ENCODE measurements at places on chromosomes 11 and 22. TPM values are rescaled to one million over a fixed set of nuclear protein-coding genes. Genes with fewer than 3 reads are reported as not detected.
A peak's percentile ranks its signal among the peaks of the same experiment; 100 is the strongest.

MSANTD4 gene
- 4.4 TPM for polyA plus RNA-seq

IPO7 gene
- polyA plus RNA-seq: 59.4 TPM

PES1 gene
- 65.1 TPM for polyA plus RNA-seq

MGAT3 gene
- polyA plus RNA-seq: 0.04 TPM

GPR83 gene
- 0.11 TPM for polyA plus RNA-seq

OR10D3 gene
- not detected for polyA plus RNA-seq

KCNJ1 gene
- polyA plus RNA-seq: not detected

CD3D gene
- polyA plus RNA-seq: 7.2 TPM

DNA sequence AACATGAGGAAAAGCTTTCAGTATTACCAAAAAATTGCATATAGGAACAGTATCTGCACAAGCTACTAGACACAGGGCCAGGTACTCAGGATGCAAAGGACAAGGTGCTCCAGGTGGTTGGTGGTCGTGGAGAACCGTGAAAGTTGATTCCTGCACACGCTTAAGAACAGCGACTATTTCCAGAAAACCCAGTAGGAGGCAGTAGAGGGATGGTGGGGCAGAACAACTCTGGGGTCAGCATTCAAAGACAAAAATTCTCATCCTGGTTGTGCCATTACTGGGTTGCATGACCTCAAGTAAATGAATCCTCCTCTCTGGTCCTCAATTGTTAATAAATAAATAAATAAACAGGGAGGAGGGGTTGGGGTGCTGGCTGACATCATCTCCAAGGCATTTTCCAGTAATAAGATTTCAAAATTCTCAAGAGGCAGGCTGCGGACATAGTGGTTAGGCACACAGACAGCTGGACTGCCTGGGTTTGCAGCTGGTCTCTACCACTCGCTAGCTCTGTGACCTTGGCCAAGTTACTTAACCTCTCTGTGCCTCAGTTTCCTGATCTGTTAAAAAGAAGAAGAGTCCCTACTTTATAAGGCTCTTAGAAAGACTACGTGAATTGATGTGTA is 89.6 kb downstream of the ISX start:
- no peak for DNase-seq

DNA sequence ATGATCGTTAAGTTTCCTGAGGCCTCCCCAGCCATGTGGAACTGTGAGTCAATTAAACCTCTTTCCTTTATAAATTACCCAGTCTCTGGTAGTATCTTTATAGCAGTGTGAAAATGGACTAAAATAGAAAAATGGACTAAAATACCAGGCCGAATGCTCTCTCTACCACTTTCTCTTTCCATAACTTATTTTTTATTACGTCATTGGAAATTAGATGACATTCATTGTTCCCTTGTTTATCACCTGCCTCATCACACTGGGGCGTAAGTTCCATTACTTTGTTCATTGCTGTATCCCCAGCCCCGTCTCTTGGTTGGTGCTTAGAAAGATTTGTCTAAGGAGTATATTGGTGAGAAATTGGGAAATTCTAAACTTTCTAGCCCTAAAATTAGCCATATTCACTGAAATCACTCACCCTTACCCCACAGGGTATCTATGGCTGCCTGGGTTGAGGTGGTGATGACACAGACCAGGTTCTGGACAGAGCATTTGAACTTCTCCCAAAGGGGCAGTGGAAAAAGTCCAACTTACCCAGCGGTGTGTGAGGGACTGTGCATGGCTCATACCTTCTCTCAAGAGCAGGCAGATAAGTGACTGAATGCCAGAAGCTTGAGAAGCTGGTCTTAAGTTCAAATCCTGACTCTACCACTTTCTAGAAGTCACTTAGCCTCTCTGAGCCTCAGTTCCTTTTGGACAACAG is 50.9 kb upstream of the TP53I11 start:
- DNase-seq: no peak

GRCh38 chr22:22733881-22734373 is 89.5 kb downstream of the GGTLC2 start:
- no peak for DNase-seq

- no peak for DNase-seq
These were observed 138.8 kb downstream of the ARHGAP20 start for GRCh38 chr11:110573411-110573810.

DNA sequence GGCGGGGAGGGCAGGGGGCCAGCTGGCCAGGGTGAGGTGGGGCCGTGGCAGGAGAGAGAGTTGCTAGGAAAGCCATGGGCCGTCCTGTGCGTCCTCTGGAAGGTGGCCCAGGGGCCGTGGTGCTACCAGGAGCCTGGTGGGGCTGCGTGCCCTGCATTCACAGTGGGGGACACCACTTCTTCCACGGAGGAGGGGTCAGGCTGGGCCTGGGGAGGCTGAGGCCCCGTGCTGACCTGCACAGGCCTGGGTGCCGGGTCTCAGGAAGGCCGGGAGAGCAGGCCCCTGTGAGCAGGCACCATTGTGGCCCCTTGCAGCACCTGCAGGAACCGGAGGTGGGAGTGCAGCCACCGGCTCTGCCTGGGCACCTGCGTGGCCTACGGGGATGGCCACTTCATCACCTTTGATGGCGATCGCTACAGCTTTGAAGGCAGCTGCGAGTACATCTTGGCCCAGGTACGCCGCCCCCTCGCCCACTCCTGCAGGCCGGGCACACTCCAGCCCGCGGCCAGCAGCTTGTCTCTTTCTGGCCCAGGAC is 12.0 kb downstream of the MUC5B start:
- DNase-seq: no peak

GRCh38 chr11:23097891-23098290 is 237.6 kb upstream of the CCDC179 start:
- no peak for DNase-seq

- no peak for DNase-seq
These were observed 825 bp downstream of the SLC1A2 start for GRCh38 chr11:35418282-35419183.

GRCh38 chr11:62919898-62920640 is 1.1 kb downstream of the CHRM1 start:
- no peak for DNase-seq

- DNase-seq: no peak
These were observed 81.8 kb upstream of the SYN3 start for GRCh38 chr22:33139937-33140336.

- no peak for DNase-seq
These were observed 19.7 kb upstream of the NUP160 start for GRCh38 chr11:47867823-47868222.

- DNase-seq: no peak
These were observed 312.7 kb upstream of the B3GAT1 start for GRCh38 chr11:134724779-134725140.

DNA sequence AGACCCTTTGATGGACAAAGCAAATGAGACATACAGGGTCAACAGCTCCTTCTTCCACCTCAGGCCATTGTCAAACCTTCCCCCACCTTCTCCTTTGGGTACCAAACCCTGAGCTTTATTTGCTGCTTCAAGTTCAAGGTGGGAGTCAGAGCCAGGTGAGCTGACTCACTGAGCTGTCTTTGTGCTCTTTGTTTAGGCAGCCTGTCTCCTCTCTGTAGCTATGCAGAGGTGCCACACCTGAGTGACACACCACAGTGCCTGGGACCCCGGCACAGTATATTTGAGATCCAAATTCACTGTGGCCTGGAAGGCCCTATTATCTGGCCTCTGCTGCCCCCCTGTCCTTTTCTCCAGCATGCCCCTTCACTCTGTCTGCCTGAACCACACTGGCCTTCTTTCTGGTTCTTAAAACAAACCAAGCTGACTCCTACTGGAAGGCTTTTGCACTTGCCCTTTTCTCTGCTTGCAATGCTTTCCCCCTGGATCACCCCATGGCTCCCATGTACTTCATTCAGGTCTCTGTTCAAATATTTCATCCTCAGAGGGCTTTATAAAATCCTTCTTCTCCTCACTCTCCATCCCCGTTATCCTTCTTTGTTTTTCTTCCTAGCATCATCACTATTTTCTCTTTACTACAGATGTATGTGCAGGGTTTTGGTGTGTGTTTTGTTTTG is 16.1 kb downstream of the LMO2 start:
- no peak for DNase-seq

DNA sequence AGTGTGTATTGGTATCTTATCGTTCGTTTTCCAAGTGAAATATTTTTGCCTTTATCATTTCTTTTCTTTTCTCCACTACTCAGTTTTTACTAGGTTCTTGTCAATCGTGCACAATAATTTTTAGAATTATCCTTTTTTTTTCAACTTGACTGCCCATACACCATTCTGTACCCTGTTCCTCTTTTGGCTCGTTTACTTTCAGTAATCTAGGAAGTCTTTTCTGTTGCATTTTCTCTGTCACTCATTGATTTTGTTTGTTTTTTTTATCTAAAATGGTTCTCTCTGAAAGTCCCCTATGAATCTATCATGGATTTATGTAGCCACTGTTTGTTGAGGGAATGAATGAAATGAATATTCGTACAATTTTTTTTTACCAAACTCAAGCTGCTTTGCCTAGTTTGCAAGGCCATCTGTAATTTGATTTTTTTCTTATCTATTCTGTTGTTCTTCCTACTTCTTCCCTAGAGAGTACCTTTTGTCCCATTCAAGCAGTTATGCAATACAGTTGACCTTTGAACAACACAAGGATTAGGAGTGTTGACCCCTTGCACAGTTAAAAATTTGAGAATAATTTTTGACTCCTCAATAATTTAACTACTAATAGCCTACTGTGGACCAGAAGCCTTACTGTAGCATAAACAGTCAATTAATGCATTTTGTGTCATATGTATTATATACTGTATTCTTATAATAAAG is 166.3 kb downstream of the TMEM135 start:
- peak; percentile 46 for DNase-seq

DNA sequence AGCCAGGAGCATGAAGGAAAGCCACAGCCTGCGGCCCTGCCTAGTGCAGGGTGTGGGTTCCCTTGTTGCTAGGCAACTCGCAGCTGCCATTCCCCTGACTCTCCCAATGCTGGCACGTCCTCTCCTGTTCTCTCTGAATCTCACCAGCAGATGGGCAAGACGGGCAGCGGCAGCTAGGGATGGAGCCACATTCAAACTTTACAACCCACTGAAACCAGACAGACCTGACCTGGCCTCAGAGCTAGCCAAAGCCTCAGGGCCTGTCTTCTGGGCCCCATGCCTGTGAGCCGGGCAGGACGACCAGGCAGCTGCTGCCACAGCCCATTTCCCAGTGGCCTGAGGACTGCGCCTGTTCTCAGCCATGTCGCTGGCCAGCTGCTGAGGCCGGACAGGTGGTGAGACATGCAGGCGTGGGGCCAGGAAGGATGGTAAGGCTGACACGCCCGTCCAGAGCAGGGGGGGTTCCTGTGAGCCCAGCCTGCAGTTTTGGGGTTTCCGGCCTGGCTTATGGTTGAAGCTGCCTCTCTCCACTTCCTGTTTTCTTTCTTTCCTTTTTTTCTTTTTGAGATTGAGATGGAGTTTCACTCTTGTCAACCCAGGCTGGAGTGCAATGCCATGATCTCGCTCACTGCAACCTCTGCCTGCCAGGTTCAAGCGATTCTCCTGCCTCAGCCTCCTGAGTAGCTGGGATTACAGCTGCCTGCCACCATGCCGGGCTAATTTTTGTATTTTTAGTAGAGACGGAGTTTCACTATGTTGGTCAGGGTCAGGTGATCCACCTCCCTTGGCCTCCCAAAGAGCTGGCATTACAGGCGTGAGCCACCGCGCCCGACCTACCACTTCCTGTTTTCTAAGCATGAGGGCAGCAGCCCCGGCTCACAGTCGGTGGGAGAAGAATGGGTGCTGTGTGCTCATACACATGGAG is 4.1 kb downstream of the SUN2 start:
- DNase-seq: no peak

GRCh38 chr11:80297858-80298632 is 857.2 kb upstream of the TENM4 start:
- no peak for DNase-seq

DNA sequence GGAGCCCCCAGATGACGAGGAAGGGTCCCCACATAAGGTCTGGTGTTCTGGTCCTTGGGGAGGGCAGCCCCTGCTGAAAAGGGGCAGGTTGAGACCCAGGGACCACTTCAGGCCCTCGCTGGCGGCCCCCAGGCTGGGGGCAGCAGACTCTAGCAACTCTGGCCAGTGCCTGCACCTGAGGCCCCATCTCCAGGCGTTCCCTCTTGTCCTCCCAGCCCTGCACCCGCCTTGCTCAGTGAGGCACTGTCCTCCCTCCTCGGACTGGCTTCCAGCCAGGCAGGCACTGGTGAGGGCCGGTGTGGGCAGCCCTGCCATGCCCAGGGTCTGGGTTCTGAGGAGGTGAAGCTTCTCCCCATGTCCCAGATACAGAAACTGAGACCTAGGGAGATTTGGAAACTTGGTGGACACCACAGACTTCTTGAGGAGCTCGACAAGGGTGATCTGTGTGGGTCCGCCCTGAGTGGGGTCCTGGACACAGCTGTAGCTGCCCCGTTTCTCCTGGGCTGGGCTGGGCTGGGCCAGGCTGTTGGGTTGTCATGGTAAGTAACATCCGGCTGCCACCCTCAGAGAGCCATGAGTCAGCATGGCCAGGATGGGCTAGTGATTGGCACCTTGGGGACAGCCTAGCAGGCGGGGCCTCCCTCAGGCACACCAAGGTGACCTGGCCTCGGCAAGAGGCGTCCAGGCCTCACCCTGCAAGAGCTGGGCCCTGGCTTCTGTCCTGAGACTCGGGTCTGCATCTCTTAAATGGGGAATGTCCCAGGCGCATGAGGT is 11.1 kb upstream of the PHLDA2 start:
- peak; percentile 46 for DNase-seq

DNA sequence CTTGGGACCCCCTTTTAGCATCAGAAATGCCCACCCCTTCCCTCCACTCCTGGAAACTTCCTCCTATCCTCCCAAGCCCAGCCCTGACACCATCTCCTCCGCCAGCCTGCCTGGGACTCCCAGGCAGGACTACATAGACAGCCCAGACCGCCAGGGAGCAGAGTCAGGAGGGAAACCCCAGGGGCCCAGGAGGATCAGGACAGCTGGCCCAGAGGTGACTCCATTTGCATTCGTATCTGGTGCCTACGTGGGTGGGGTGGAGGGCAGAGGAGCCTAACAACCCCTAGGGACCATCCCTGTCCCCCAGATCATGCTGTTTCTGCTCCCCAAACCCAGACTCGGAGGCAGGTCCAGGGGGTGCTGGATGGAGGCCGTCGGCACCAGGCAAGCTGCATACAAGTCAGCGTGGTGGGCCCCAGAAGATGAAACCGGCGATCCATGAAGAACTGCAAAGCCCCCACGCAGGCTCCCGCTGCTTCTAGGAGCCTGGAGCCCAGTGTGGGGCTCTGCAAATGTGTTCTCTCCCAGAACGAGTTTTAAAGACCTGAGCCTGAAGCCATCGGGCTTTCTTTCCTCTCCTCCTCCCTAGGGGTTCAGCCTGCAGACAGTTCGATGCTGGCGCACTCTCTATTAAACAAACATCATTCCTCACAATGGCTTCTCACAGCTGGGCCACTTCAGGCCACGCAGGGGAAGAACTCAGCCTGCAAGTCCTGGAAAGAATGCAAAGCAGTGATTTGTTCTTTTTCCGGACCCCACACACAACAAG is 1506.8 kb downstream of the BRD1 start:
- no peak for DNase-seq

GRCh38 chr22:39496131-39496838 is 5.8 kb upstream of the MIEF1 start:
- peak; percentile 74 for DNase-seq

DNA sequence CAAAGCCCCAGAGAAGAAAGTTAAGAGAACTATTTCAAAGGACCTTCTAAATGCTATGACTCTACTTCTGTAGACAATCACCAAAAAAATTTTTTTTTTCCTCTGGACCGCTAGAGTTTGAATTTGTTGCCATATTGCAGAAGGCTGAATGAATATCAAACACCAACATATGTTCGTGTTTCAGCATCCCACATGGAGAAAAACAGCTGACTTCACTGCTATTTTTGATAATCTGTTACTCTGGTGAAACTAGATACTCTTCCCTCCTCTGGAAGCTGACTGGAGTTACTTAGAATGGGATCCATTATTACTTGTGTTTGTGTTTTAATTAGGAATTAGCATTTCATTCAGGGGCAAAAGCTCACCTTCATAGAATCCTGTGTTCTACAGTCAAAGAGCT is 447.0 kb downstream of the AASDHPPT start:
- DNase-seq: no peak
